ENCODE measurements at places on chromosomes 7 and 10. TPM values are rescaled to one million over a fixed set of nuclear protein-coding genes. Genes with fewer than 3 reads are reported as not detected.

- no peak for DNase-seq
Measured at GRCh38 chr7:37683246-37684120, at the start of gene GPR141. Gene GPR141 (plus strand): TSS chr7:37683766. CDS start chr7:37740394, 56,628 bp downstream.

DNA sequence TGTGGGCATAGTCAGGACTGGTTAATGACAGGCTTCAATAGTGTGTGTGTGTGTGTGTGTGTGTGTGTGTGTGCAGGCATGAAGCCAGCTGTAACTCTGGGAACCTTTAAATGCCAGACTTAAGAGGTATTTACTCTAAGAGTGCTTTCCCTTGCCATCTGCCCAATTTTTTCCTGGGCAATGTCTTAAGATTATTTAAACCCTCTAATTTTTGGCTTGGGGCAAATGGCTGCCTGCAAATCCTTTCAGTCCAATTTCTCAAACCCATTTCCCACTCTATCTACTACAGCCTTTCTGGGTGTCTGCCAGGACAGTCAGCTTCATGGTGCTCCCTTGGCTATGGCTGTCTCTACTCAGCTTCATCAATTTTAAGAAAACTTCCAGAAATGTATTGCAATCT lies 62.6 kb upstream of the C1GALT1 start:
- no peak for DNase-seq

GRCh38 chr7:131959106-131959812 lies 402.8 kb upstream of the PODXL start:
- DNase-seq: no peak

WIPF3 gene
- polyA plus RNA-seq: not detected

DNA sequence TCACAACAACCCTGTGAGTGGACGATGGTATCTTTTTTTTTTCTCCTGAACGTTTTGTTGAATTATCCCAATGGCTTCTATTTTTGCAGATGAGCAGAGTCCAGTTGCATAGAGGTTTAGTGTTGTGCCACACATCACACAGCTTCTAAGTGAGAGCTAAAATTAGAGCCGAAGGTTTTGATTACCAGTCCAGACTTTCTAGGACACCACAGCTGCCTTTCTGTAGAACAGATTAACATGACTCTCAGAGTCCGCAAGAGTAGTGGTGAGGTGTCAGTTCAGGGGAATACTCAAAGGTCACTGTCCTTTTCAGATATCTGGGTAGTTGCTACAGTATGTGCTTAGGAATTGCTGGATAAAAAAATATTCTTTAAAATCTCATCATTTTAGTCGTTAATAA lies 13.8 kb downstream of the SGPL1 start:
- DNase-seq: no peak
